ENCODE measurements at places on chromosomes 7 and 10.
A peak's percentile ranks its signal among the peaks of the same experiment; 100 is the strongest.

- DNase-seq, result no peak
Measured at GRCh38 chr10:131762789-131763696, 137.8 kb upstream of the PPP2R2D start.

GRCh38 chr10:102230264-102230860 lies 4.3 kb downstream of the ELOVL3 start:
- peak; percentile 26 for DNase-seq

- no peak for DNase-seq
Measured at GRCh38 chr10:21726601-21727225, 192.7 kb downstream of the MLLT10 start.

- peak; percentile 94 for DNase-seq
Measured at GRCh38 chr7:99943641-99944496, 14.4 kb upstream of the GJC3 start.

DNA sequence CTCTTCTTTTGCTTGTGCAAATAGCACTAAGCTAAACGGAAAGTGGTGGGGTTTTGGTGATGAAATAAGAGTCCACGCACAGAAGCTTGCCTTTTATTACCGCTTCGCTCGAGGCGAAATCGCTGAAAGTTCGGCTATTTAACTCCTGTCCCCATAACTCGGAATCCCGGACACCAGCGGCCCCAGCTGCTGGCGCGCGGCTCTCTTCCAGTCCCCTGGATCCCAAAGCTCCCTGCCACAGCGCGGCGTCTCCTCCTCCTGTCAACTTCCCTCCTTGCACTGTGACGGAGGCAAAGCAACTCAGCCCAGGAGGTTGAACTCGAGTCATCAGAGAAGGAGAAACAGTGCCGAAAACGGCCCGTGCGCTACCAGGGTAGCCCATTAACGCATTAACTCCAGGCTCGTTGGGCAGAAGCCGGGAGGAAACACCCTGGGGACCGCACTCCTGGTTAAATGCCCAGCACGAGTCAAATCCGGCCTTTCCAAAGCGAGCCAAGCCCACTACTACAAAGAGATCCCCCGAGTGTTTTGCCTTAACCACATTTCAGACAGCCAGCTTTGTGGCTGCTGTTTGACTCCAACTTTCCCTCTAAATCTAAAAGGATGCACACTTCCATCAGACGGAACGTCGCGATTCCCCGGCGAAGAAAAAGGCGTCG lies 1.3 kb downstream of the SEMA3D start:
- no peak for DNase-seq

DNA sequence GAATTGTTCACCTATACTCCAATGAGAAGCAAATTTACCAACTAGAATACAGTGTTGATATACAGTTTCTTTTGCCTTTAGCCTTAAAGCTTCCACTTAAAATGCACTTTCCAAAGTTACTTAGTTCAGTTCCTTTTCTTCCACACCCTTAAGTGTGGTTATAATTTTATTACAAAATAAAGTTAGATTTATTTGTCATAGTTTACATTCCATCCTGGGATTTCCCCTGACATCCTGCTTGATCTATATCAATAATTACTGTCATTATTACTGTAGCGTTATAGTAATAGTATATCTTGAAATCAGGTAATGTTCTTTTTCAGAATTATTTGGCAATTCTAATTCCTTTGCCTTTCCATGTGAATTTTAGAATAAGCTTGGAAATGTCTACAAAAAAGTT lies 23.3 kb upstream of the MEST start:
- DNase-seq, result no peak

DNA sequence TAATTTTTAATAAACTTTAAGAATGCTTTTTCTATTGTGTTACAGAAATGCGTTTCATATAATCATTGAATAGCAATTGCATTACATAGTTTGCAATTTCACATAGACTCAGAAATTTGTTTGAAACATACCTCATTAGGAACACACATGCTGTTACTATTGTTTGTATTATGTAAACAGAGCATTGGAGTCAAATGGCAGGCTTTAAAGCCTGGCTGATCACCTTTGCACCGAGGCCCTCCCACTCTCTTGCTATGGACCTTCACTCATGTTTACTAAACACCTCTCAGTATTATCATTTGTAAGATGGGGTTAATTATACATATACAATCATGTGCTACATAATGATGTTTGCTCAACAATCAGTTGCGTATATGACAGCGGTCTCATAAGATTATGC lies 203.6 kb upstream of the NPSR1 start:
- DNase-seq, result no peak

GRCh38 chr7:108171164-108171563 lies 41.0 kb upstream of the LAMB4 start:
- DNase-seq, result no peak

- DNase-seq, result no peak
Measured at GRCh38 chr7:133534816-133535215, 281.9 kb downstream of the EXOC4 start.

GRCh38 chr10:123259081-123259480 lies 104.9 kb downstream of the BUB3 start:
- no peak for DNase-seq

DNA sequence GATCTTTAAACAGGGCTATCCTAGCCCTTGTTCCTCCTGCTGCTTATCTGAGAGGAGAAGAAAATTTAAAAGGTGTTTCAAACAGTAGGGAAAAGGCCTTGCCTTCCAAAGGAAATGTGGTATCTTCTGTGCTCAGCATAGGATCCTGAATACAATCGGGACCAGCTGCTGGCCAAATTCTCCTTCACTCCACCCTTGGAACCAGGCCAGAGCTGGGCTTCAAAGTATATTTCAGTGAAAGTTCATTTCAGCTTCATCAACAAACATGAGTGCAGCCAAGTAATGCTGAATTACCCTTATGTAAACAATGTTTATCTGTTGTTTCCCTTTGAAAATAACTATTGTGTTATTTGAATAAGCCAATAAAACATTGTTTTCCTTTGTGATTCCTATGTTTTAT lies 146.5 kb upstream of the MEOX2 start:
- no peak for DNase-seq

DNA sequence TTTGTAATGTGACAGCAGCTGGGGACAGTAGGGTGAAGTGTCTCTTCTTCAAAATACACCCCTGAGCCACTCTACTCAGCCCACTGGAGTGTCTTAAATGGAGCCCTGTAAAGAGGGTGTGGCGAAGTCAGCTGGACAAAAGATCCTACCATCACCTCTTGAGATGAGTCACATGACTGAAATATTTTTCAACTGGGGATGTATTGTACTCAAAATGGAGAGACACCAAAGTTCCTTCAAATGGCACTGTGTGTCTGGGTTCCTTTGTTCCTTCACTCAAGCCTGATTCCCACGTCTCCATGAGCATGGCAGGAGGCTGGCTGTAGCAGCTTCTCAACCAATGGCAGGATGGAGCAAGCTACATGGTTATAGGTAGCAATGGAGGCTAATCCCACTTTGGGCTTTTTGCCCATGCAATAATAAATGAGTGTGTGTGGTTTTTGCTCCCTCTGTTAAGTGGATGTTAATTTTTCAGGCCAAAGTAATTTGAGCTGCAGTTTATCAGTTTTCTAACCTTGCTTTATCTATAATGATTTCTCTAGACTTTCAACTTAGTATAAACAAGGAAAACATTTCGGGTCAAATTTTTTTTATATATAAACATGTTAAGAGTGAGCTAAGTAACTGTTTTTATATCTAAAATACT lies 68.2 kb downstream of the CLEC2L start:
- DNase-seq, result no peak

- no peak for DNase-seq
Measured at GRCh38 chr7:146119002-146119401, 2.4 kb downstream of the CNTNAP2 start.

DNA sequence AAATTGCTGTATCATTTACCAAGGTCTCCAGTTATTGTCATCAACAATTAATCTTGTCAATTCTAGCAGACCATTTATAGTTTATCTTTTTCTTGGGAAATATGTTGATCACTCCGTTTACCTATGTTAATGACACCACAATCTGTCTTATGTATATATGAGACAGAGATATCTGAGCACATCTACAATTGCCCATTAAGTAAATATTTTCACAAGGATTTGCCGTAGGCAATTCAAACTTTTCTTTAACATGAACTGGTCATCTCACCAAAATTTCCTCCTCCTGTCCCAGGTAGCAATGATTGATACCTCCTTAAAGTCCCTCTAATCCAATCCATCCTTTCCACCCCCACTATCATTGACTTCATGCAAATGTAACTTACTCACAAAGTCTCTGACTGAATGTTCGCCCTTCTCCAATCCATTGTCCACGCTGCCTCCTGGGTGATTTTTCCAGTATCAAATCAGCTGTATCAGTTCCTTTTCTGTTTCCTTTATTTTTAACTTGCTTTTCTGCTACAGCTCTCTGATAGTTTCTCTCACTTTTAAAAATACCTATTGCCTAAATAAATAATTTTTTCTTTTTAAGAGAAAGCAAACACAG lies 138.3 kb downstream of the GNAT3 start:
- DNase-seq, result no peak

GRCh38 chr10:8975535-8975934 lies 921.0 kb downstream of the GATA3 start:
- no peak for DNase-seq

DNA sequence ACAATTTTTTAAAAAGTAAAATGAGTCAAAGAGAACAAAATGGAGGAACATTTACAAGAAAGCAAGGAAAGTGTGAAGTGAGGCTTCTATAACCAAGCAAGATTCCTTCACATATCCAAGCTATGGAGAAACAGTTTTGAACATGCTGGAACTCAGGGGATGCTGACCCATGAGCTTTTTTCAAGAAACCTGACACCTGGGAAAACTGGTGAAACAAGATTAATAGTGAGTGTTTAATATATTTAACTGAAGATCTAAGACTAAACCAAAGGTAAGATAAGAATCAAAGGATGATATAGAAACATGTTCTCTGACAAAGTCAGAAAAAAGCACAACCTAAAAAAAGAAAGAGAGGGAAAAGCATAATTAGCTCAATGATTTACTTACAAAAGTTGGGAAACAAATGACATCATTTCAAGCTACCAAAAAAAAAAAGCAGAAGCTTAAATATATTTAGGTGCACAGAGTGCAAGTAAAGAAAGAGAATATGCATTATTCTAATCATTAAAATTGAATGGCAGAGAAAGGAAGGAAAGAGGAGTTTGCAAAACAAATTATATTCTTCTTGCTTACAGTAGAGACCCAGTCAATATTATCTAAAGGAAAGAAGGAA lies 24.9 kb downstream of the C7orf25 start:
- DNase-seq, result no peak

- no peak for DNase-seq
Measured at GRCh38 chr7:90540406-90540805, 55.7 kb upstream of the CDK14 start.

DNA sequence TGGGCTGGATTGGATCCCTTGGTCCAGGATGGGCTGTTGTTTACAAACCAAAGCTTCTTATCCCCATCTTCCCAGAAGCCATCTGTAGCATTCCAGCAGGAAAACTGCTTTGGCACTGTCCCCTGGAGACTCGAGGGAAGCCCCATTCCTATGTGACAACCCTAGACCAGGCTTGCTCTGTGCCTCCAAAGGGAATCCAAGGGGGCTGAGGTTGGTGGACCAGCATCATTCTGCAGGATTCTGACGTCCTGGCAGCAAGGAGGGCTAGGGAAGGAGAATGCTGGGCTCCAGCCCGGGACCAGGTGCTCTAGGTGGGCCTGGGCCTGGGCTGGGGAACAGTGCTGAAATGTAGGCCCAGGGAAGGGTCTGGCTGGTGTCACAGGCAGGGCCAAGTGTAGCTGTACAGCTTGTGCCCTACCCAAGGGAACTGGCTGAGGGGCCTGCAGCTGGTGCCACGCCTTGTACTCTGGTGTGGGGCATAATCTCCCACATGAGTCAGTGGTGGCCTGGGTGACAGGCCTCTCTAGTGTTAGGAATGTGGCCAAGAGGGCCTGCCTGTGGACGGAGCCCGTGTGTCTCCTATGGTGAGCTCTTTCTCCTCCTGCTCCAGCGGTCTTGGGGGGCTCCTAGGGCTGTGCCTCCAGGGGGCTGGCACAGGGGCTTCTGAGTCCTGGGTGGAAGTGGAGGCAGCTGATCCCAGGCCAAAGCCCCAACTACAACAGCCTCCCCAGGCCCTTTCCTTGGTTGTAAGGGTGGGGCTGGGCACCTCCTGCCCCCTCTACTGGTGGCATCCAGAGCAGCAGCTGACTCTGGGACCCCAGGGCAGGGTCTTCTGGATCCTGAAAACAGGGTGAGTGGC lies 25.2 kb downstream of the TRIM8 start:
- DNase-seq, result no peak

DNA sequence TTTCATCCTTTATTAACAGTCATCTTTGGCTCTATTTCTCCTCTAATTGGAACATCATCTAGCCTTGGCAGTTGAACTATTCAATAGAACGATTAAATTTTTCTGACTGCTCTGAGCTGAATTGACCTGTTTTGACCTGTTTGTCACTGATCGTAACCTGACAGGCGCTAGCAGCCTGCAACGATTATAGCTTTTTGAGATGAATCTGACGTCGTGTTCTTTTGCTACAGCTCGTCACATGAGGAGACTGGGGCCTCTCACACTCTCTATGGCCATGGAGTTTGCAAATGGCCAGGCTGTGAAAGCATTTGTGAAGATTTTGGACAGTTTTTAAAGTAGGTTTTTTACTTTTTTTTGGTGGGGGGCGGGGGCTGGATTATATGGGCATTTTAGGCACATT lies 229.8 kb downstream of the FOXP2 start:
- DNase-seq, result no peak

- peak; percentile 31 for DNase-seq
Measured at GRCh38 chr7:99143853-99144672, at the start of gene SMURF1. SMURF1 (minus strand) TSS chr7:99144108; CDS start chr7:99143780, 328 bp downstream.

GRCh38 chr7:143012001-143012400 lies 14.9 kb downstream of the OR9A2 start:
- no peak for DNase-seq

DNA sequence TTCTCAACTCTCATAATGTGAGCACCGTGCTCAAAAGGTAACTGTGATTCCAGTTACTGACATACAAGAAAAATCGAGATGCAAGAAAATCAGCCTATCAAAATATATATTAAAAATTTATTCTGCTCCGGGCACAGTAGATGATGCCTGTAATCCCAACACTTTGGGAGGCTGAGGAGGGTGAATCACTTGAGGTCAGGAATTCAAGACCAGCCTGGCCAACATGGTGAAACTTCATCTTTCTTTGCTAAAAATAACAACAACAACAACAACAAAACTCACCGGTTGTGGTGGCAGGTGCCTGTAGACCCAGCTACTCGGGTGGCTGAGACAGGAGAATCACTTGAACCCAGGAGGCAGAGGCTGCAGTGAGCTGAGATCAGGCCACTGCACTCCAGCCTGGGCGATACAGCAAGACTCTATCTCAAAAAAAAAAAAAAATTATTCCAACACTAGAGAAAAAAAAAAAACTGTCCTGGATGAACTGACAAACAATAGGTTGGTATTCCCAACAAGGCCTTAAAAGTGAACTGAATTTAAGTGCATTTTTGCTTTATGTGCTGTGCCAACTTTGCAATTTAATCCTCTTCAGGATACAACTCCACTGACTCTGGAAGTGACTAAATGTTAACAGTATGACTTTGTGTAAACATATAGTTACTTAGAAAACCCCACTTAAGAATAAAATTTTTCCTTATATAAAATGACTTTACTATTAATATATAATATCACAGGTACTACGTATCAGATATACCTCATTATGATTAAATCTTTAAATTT lies 51.1 kb downstream of the JMJD1C start:
- no peak for DNase-seq
